Mucosa of descending colon (tissue), 3 donors: ENCODE measurements at places on chromosomes 3 and 15.

DNA sequence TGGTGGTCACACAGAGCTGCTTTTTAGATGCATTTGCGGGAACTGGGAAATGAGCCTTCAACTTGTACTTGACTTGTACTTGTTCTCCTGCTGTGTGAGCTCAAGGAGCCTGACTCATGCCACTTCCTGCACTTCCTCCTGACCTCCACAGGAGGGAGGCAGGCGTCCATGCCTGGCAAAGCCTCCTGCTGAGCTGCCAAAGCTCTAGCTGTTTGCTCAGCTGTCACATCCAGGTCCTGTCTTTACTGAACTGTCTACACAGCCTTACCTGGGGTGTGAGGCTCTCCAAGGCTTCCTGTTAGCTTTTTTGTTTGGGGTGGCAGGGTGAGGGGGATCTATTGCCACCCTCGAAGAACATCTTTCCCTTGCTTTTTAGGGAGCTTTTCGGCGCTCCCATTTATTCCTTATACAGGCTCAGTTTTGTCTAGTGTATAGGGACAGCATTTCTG, 6.4 kb downstream of the THPO start:
- DNase-seq: peak; percentile 81

GRCh38 chr15:66581972-66582537, 16.3 kb upstream of the LCTL start:
- DNase-seq: no peak

DNA sequence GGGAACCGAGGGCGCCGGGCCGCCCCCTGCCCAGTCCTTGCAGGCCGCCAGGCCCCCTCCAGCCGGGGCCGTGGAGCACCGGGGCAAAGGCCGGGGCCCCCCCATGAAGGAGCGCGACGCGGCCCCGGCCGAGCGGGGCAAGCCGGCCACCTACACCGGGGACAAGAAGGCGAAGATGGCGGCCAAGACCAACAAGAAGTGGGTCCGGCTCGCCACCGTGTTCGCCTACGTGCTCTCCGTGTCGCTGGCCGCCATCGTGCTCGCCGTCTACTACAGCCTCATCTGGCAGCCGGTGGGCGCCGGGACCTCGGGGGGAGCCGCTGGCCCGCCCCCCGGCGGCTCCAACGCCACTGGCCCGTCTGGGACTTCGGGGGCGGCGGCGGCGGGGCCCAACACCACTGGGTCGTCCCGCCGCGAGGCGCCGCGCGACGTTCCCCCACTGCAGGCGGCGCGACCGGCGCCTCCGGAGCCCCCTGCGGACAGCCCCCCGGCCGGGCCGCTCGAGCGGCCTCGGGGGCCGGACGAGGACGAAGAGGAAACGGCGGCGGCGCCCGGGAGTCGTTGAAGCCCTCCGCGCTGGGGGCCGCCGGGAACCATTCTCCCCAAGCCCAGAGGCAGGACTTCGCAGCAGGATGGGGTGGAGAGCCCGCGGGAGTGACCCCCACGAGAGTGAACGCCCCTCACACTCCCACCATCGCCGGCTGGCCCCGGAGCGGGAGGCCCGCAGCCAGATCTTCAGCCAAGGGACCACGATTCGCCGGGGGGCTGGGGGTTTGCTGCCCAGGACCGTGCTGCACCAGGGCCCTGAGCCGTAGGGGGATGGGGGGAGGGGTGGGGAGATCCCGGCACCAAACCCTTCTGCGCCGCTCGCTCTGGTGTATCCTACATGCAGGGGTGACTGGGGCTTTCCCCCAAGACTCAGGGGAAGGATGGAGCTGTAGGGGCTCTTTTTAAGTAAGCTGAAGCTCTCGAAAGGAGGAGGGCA, 753 bp downstream of the INAFM2 start:
- peak; percentile 64 for DNase-seq

DNA sequence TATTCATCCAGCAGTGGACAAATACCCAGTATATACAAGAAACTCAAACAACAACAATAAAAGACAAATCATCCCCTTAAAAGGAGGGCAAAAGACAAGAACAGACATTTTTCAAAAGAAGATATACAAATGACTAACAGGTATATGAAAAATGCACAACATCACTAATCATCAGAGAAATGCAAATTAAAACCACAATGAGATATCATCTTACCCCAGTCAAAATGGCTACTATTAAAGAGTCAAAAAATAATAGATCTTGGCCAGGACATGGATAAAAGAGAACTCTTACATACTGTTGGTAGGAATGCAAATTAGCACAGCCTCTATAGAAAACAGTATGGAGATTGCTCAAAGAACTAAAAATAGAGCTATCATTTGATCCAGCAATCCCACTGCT, 16.9 kb downstream of the DHX36 start:
- no peak for DNase-seq

DNA sequence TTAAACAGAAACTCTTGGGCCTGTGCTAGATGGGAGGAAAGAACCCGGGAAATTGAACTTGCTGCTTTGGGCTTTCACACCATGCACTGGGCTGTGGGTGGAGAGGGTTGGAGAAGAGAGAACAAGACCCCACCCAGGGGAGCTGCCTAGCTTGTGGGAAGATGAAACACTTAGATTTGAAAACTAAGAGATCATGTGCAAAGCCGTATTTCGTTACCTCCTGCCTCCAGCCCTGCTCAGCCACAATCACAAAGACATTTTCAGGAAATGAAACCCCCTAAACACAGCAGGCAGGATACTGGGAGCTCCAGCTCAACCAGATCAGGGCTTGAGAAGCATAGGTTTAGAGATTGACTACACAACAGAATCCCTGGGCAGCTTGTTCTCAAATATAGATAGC, 183.0 kb upstream of the C2CD4B start:
- DNase-seq: no peak

GRCh38 chr3:49611719-49612118, 57.4 kb downstream of the BSN start:
- DNase-seq: no peak

DNA sequence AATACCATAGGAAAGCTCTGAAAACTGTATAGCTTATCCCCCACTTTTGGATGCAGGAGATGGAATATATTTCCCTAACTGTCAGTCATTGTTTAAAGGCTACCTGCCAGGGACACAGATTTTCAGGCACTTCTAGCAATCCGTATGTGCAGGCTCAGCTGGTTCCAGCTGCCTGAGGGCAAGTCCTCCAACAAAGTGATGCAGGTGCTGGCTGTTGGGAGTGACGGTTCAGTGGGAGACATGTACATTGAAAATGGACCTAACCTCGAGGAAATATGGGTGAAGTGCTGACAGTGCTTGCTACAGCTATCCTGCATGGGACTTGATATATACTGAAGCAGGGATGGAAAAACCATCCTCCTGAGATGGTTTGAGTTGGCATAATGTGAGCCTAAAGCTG, 153.1 kb upstream of the GAP43 start:
- DNase-seq: no peak

DNA sequence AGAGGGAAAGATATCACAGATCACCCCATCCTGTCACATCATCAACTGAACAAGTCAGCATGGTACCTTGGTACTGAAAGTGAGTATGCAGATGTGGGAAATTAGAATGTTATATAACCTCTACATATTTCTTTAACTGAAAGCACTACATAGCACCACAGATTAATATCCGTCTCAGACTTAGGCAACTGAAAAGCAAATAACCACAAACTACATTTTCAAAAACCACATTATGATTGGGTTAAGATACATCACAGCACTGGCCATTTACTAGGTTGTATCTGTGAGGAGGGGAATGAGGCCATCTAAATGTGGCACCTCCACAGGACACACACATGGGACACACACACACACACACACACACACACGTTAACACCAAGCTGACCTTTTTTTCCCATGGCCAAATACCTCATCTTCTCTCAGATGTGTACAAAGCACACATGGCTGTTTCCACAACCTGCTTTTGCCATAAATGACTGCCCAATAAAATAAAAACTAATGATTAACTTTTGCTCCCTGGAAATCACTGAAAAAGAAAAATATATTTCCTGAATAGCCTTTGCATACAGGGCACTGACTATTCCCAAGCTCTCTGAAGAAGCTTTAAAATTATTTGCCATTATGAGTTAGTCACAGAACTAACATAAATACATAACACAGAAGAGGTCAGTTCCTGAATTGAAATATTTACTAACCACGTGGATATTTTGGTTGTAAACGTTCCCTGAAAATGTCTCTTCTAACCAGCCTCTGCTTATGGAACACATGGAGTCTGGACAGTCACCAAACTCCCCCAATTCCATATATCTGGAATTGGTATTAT, 60.1 kb downstream of the SUMF1 start:
- no peak for DNase-seq

DNA sequence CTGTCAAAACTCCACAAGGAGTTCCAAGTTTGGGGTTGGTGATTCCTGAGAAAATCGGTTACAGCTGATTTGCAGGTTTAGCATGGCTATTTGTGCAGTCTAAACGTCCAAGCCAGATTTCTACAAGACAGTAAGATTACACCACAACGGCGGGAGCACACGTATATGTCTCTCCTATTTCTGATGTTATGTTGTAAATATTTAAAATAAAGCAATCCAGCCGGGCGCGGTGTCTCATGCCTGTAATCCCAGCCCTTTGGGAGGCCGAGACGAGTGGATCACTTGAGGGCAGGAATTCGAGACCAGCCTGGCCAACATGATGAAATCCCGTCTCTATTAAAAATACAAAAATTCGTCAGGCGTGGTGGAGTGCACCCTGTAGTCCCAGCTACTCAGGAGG, 106.8 kb upstream of the IGF1R start:
- no peak for DNase-seq
